ENCODE measurements at places on chromosomes 2 and 18.

- no peak for DNase-seq
These were observed 140.7 kb upstream of the THUMPD2 start for GRCh38 chr2:39919511-39920306.

DNA sequence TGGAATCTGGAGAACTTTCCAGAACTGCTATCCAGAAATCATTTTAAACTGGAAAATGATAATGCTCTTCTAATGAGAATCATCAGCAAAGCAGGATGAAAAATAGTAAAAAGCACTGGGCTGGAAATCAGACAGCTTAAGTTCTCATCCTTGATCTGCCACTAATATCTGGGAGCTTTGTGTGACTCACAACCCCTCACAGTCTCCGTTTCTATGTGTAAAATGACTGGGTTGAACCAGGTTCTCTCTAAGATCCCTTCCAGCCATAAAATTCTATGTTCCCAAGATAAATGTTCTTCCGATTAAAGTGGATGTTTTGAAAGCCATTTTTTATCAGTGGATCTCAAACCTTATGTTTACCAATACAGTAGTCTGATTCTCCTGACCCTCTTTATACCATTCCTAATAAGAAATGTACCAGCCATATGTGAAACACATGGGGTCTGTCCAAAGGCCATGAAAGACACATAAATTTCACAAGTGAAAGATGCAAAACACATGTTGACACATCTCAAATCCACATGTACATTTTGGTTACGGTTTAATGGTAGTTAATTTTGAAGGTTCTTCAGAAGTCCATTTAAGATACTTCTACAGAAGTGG, 188.8 kb downstream of the EN1 start:
- DNase-seq = no peak

DNA sequence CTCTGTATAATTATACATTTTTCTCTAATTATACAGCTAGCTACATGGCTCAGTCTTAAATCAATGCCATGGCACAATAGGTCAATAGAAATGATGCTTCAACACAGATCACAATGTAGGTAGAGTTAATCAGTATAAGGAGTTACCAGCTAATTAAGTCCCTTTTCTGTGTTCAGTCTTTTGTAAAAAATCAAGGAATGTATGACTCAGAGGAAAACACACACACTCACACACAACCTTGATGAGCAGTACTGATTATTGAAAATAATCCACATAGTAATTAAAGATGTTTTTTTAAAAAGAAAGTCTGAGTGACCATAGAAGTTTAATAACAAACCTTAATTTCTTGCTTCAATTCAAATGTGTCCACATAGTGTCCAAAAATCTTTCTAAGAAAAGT, 691.3 kb downstream of the LRP1B start:
- DNase-seq = no peak

GRCh38 chr2:67938053-67938452, 124.8 kb downstream of the C1D start:
- DNase-seq = no peak

DNA sequence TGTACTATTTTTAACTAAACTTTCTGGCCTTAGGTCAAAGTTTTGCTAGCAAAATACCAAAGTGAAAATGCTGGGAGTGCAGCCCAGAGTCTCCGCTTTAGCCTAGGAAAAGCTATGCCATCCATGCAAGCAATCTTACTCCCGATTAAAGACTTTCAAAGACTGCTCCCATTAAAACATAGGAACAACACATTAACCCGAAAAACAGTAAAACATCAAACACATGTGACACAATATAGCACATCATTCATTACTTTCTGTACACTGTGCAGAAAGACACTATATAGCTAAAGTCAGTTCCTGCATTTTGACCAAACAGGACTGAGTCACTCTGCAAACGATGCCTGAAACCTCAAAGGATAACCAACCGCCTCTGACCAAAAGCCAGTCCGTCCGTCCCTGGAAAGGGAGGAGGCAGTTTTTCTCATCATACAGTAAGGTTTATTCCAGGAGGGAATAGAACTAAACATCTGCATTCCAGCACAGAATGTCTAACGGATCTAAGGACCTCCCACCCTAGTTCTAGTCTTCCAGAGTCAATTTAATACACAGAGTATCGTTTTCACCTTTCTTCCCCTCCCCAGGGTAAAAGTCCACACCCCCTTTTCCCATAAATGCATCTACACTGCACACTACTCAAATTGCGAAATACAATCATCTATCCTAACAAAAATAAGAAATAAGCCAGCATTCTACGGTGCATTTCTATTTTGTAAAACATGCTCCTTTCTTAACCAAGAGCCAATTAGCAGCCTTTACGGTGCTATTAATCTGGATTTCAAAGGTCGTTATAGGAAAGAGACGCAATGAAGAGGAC, 1.7 kb downstream of the ROCK2 start:
- peak; percentile 26 for DNase-seq

DNA sequence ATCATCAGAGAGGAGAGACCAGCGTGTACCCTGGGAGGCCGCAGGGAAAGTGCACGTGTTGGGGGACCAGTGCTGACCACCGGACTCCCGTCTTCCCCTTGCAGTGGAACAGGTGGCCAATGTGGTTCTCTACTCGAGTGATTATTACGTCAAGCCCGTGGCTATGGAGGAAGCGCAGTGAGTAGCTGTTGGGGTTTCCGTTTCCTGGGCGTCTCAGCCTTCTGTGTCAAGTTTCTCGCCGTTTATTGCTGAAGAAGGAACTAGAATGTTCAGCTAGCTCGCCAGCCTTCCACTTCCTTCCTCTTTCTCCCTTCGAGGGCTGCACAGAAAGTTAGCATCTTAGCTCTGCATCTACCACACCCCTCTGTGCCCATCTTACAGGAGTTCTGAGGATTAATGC, 22.8 kb upstream of the DGKD start:
- DNase-seq = peak; percentile 66

DNA sequence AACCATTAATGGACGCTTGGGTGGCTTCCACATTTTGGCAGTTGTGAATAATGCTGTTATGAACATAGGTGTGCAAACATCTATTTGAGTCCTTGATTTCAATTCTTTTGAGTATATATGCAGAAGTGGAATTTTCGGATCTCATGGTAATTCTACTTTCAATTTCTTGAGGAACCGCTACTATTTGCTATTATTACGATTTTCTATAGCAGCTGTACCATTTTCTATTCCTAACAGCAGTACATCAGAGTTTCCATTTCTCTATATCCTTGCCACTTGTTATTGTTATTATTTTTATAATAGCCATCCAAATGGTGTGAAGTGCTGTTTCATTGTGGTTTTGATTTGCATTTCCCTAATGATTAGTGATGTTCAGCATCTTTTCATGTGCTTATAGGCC, 69.5 kb downstream of the KIF5C start:
- no peak for DNase-seq

DNA sequence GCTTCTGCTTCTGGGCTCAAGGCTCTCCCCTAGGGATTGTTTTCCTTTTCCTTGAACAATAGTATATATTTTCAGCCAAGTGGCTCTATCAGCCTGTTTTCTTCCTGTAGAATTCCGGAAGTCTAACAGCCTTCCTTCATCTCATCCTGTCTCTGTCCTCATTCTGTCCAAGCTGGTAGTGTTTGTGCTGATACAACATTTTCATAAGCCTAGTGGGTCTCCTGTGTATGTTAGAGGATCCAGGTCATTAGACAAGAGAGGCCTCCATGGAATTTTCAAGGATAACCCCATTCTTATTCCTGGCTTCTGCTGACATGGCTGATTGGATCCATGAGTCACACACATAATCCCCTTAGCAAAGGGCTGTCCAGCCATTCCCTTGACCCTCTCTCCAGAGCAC, 467.6 kb downstream of the PTPRM start:
- no peak for DNase-seq
